Activated CD4-positive, alpha-beta T cell treated with anti-CD3 and anti-CD28 coated beads, Interleukin-2, amount 10 ng/mL, durations not matched to agents 7 days and 5 days (primary cell): ENCODE measurements at places on chromosomes 6 and 20.
A peak's percentile ranks its signal among the peaks of the same experiment; 100 is the strongest.

DNA sequence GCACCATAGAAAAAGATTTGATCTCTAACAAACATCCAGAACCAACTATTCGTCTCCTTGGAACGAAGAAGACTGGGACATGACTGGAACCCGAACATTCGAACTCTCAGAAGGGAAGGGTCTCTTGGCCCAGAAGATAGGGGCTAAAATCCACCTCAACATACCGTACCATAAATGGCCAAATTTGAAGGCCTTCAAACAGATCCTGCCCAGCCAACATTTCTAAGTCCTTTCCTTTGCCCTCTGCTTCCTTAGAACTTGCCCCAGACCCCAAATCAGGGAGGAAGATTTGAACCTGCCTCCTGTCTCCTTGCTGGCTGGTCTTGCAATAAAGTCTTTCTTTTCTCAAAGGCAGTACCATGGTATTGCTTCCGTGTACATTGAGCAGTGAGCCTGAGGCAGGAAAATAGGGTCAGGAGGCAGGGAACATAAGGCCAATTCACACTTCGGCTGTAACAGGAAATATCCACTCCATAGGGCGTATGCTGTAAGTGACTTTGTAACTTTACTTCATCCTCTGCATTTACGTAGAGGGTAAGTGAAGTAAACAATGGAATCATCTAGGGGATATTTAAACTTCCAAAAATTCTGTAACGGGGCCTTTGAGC is 1.8 kb upstream of the PXDC1 start:
- DNase-seq = no peak

DNA sequence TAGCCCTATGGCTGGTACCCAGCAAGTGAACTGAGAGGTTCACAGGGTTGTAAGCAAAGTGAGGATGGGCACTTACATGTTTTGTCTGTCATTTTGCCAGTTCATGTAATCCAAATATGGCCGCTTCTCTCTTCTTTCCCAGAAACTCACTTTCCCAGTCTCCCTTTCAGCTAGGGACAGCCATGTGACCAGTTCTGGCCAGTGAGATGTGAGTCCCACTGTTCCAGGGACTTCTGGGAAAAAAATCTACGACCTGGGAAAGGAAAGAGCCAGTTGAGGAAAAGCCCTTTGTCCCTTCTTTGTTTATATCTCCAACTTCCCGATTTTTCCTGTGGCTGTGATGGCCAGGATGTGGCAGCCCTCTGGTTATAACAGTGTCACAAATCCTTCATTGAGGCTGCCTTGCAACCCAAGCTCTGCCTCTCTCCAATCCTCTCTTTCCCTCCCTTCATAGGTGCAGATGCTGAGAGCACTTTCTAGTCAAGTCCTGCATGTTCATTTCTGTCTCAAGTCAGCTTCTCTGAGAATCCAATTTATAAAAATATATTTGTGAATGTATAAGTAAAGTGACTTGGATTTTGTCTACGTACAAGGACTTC is 148.6 kb upstream of the ZFP64 start:
- DNase-seq = no peak

DNA sequence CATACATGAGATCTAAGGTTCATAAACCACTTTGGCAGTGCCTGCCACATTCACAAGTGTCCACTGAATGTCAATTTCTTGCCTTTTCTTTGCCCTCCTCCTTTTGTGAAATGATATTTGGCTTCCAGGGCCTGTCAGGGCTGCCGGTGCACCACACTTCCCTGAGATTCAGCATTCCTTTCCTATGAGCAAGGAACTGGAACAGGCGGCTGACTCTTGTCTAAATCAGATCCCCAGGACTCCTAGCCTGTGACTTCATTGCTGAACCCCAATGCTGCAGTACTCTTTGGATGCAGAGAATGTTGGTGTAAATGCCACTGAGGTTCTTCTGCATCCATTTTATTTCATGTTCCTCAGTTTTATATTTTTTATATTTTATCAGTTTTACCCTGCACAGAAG is 172.2 kb downstream of the ARID1B start:
- DNase-seq = no peak

DNA sequence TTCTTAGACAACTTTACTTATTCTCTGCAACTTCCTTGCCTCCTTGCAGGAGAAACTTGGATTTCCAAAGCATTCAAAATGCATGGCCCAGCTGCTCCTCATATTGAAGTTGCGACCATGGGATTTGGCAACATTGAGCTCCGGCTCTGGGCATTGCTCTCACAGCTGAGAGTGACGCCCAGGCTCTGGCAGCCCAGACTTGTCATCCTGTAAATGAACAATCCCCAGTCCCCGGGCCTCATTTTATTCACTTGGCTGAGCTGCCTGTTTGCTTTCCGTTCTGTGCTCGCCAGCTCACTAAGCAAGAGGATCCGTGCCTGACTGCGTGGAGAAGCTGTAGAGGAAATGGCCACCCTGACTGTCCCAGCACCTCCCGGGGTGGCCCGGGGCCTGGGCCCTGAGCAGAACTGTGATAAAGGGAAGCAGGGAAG is 119.5 kb upstream of the CD93 start:
- DNase-seq = no peak

GRCh38 chr6:156406099-156406498 is 371.1 kb upstream of the ARID1B start:
- no peak for DNase-seq

GRCh38 chr6:168278904-168279303 is 40.7 kb downstream of the DACT2 start:
- no peak for DNase-seq

DNA sequence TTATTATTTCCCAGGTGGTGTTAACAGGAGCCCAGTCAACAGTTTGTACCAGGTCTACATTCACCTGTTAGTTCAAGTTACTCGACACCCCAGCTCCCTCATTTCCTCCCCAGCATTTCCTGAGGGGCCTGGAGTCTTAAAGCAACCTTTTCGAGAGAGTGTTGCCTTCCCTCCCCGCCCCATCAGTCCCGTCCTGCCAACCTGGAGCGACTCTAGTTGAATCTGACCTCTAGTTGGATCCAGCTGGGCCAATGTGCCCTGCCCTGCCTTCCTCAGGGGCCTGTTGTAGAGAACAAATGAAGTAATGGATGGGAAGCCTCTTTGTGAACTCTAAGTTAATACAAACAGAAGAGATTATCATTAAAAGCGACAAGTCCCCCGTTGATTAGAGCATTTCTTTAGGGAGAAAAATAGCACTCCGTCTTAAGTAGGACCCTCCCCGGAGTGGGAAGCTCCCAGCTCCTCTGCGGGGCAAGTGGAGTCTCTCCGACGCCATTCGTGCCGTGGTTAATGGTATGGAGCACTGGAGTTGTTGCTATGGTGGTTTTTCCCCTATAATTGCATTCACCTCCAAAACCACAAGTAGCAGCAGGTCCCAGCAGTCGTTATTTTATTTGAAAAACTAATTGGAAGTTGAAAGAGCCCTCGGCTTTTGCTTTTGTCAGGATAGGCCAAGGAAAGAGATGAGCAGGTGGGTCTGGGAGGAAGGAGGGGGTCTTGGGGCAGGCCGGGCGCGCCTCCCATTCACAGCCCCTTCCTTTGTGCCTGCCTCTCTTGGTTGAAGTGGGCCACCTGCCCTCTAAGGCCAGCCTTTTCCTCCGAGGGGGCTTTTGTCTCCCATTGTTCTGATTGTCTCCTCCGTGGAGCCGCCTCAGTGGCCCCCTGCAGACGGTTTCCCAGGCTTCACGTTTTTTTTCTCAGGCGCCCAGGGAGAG is 16.1 kb downstream of the GHRH start:
- no peak for DNase-seq

GRCh38 chr20:57892471-57892870 is 182.7 kb upstream of the PMEPA1 start:
- no peak for DNase-seq

DNA sequence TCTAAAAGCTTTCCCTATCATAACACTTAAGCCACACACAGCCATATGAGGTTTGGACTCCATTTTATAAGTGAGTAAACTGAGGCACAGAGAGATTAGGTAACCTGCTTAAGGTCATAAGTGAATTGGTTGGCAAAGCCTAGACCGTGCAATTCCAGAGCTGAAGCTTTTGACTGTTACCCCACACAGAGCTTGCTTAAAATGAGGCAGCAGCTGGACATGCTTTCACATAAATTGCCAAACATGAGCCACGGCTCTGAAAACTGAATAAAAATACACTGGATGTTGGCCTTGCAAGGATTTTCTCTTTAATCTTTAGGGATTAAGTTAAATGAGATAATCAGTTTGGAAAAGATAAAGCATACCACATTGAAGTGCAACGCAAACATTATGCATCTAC is 2.5 kb downstream of the RIPOR2 start:
- no peak for DNase-seq

- no peak for DNase-seq
These were observed 216.2 kb upstream of the PRDM1 start for GRCh38 chr6:105869835-105870440.

GRCh38 chr6:81933089-81933488 is 180.6 kb upstream of the TENT5A start:
- no peak for DNase-seq

GRCh38 chr6:111427341-111428116 is 55.5 kb downstream of the REV3L start:
- DNase-seq = peak; percentile 24

- DNase-seq = no peak
These were observed 70.2 kb upstream of the CCDC167 start for GRCh38 chr6:37569743-37570481.

DNA sequence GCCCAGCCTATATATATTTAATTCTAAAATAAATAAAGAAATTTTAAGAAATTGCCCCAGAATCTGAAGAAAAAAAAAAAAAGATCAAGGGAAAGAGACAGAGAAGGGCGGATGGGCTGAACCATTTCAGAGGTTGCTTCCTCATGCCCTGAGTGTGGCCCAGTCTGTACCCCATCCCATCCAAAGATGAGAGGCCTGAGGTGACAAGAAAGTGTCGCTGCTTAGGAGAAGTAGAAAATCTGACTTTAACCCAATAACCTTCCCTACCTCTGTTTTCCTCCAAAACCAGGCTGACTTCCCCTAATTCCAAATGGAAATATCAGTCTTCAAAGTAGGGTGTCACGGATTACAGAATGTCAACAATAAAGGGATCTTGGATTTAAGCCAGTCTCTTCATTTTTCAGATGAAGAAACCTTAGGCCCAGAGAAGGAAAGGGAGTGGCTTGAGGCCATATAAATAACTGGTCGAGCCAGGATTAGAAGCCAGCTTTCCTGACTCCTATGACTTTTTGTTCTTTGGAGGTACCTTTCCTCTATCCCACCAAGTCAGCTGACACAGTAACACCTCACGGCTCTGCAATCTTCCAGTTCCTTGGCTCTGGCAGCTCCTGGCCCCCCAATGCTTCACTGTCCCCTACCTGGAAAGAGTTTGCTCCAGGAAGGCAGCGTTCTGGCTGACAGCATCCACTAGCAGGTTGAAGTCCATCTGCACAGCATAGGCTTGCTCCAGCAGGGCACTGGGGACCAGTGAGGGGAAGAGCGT is 10.1 kb downstream of the GSS start:
- DNase-seq = no peak

DNA sequence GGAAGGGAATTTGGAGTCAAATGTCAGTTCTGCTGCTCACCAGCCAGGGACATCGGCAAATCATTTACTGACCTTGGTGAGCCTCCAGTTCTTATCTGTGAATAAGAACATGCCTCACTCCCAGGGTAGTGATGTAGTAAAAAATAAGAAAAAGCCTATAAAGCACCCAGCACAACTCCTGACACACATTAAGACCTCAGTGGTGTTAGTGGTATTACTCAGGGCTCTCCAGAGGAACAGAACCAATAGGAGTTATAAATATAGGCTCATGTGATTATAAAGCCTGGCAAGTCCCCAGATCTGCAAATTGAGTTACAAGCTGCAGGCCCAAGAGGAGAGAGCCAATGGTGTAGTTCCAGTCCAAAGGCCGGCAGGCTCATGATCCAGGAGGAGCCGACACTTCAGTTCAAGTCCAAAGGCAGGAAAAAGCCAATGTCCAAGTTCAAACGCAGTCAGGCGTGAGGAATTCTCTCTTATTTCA is 71.3 kb upstream of the EYA2 start:
- no peak for DNase-seq

DNA sequence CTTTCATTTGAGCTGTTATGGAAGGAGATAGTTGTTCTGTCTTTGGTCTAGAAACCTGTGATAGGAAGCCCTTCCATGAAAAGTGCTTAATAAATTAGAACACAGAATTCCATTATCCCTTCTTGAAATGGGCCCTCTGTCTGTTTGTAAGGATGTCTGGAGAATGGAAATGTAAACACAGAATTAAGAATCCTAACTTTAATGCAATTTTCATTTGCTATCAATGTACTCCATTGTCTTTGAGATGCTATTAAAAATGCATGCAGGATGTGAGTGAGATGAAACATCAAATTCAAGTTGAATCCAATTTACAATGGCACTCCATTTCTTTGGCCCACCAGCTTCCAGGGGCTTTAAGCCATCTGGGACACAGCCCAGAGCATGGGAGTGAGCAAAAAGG is 13.9 kb upstream of the AARS2 start:
- DNase-seq = no peak

DNA sequence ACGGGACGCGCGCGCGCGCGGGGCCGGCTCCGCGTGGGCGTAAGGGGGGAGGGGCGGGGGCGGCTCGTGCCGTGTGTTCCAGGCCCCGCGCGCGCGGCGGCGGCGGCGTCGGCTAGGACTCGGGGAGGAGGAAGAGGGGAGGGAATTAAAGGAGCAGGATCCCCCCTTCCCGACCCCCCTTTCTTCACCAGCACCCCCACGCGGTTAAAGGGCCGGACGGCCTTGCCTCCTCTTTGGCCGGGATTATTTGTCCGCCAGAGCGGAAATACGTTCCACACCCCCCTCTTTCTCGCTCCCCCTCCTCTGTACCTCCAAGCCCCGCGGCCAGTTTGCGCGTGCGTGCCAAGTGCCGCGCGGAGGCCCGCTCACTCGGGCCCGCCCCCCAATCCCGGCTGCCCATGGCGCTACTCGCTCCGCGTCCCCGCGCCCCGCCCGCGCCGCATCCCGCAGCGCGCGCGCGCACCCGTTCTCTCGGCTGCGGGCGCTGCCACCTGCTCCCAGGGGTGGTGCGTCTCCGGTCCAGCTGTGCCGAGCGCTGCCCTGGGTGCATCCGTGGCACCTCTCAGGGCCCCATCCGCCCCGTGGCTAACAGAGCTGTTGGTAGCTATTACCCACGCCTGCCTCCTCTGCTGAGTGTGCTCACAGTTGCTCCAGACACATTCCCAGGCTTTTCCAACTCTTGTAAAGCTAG is at the start of gene ZBTB12:
Gene ZBTB12 (minus strand): TSS at position 134 of the 691 bp plus-strand sequence. CDS start 781 bp downstream, outside the sequence.
- peak; percentile 80 for DNase-seq

GRCh38 chr20:47674686-47675085 is 110.6 kb downstream of the SULF2 start:
- DNase-seq = no peak

- no peak for DNase-seq
These were observed 68.2 kb upstream of the EYA2 start for GRCh38 chr20:46826343-46826984.

- DNase-seq = no peak
These were observed 54.4 kb downstream of the TPD52L1 start for GRCh38 chr6:125207956-125208355.
